Stimulated activated CD8-positive, alpha-beta memory T cell treated with anti-CD3 and anti-CD28 coated beads, Interleukin-15, amount 100 ng/mL, for 1 hour (primary cell): ENCODE measurements at places on chromosomes 12 and 14.

DNA sequence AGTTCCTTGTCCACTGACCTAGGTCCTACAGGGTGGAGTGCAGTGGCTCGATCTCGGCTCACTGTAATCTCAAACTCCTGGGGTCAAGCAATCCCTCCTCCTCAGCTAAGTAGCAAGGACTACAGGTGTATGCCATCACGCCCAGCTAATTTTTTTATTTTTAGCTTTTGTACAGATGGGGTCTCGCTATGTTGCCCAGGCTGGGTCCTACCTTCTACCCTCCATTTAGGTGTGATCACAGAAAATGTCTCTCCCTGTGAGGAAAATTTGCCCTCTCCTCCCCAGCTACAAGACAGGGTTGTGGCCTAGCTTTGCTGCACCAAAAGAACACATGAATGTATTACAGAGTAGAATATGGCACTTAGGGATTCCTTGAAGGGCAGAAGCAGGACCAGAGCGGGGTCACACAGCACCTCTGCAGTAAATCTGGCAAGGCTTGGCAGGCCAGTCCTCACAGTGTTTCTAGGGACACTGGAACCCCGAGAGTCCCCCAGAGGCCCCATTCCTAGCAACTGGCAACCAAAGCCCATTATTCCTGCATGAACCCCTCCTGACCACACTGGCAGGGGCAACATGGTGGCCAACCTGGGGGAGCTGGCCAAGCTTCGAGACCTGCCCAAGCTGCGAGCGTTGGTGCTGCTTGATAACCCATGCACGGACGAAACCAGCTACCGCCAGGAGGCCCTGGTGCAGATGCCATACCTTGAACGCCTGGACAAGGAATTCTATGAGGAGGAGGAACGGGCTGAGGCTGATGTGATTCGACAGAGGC lies 2.0 kb upstream of the ENO2 start:
- no peak for DNase-seq

- no peak for DNase-seq
These were observed 31.6 kb upstream of the PTPRQ start for GRCh38 chr12:80412343-80412953.

GRCh38 chr14:93970965-93971634 lies 5.3 kb downstream of the ASB2 start:
- DNase-seq = no peak

- no peak for DNase-seq
These were observed 11.2 kb upstream of the SRSF5 start for GRCh38 chr14:69755784-69756183.

GRCh38 chr14:76904740-76905569 lies 78.7 kb downstream of the LRRC74A start:
- DNase-seq = peak; percentile 48

- no peak for DNase-seq
These were observed 521 bp upstream of the PCED1B start for GRCh38 chr12:47078733-47079467.

- DNase-seq = no peak
These were observed 116.0 kb upstream of the PLXNC1 start for GRCh38 chr12:94032368-94032767.

DNA sequence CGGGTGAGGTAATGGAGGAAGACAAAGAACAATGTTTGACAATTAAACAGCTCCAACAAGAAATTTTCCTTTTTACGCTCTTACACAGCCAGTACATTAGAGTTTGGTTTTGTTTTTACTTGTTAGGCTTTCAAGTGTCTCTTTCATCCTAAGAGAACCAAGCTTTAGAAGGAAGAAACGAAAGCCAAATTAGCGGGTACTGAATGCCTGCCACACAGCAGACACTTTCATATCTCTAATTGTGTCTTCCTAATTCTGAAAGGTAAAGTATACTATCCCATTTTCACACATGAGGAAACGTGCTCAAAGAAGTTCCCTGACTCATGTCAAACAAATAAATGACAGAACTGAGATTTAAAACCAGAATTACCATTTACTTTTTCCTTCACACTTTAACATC lies 65.0 kb downstream of the CDK17 start:
- DNase-seq = no peak

DNA sequence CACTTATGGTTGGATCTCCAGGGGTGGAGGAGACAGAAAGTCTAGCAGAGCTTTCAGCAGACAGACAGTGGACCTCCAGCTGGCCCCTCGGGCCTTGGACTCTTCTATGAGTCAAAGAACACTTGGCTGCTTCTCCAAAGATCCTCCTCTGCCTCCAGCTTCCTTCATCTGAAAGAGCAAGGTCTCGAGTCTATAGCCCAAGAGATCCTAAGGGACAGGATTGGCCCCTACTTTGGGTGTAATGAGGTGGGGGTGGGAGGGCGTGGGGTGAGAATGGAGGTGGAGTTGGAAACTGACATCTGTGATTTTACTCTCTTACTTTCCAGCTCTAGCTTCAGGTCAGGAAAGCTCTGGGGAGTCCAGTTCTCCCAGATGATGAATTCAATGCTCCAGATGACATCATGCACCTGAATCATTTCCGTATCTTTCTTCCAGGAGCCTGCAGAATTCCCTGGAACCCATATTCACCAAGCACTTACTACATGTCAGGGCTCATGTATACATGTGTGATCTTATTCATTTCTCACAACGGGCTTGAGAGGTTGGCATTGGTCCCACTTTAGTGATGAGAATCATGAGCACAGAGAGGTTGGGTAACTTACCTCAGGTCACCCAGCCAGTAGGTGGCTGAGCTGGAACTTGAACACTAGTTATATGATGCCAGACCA lies 10.2 kb upstream of the PGF start:
- DNase-seq = no peak

- DNase-seq = no peak
These were observed 65.1 kb upstream of the GZMB start for GRCh38 chr14:24699052-24699451.

DNA sequence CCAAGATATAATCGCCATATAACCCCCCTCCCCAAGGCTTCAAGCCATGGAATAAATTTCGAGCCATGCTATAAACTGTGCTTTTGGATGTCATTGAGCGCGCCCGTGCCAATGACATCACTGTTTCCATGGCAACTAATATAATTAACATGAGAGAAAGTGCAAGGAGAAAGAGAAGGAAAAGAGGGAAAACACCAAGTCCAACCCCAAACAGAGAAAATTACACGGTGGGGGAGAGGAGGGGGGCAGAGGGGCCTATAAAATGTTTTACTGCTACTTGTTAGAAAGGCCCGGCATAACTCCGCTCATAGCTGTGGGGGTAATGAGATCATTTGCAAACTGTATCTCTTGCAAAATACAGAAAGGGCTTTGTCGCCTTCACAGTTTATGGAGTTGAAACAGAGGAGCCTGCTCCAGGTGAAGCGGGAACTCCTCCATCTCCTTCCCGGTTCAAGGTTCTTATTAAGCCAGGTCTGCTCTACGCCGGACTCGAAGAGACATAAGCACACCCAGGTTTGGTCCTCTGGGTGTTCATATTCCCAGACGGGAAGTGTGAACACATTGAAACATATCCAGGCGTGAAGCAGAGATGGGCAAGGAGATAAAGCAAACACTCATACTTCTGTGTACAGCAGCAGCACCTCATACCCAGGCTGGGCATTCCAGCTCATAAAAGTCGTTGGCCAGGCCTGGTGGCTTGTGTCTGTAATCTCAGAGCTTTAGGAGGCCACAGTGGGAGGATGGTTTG lies 99.1 kb upstream of the MAP1LC3B2 start:
- no peak for DNase-seq

DNA sequence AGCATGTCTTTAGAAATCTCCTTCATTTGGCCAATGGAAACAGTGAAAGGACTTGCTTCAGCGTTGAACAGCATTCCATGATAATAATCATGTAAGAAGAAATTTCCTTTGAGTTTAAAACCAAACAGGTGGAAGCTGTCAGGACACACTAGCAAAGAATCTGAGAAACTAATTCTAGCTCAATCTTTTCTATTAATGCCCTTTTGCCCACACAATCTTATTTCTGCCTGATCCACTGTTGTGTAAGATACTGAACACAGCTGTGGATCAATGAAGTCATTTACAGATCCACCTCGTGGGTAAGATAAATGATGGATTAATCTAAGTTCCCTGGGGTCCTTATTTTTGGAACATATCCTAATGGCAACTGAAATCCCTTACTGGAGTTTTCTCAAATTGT lies 536.9 kb upstream of the LMO3 start:
- no peak for DNase-seq

GRCh38 chr14:32050878-32051277 lies 26.2 kb upstream of the ARHGAP5 start:
- no peak for DNase-seq

GRCh38 chr14:24261969-24262327 lies 1.0 kb downstream of the TGM1 start:
- DNase-seq = no peak

DNA sequence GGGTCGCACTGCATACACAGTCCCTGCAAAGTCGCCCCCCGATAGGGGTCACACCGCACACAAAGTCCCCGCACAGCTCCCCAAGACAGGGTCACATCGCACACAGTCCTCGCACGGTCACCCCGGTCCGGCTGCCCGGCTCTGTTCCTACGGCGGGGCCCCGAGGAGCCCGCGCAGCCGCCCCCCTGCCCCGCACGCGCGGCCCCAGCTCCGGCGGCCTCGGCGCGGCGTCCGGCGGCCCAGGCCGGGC lies 300 bp downstream of the SSH1 start:
- DNase-seq = no peak

GRCh38 chr12:130444061-130444460 lies 106.4 kb downstream of the PIWIL1 start:
- no peak for DNase-seq

- no peak for DNase-seq
These were observed 39.6 kb upstream of the ITPR2 start for GRCh38 chr12:26872625-26873024.

GRCh38 chr12:49689237-49689636 lies 18.0 kb downstream of the FMNL3 start:
- no peak for DNase-seq

- no peak for DNase-seq
These were observed 11.9 kb upstream of the ANO2 start for GRCh38 chr12:5956987-5957386.

GRCh38 chr12:121801595-121802484 lies 2.0 kb upstream of the SETD1B start:
- no peak for DNase-seq

- no peak for DNase-seq
These were observed 583.5 kb downstream of the MED13L start for GRCh38 chr12:115693970-115694369.

GRCh38 chr14:53055003-53055402 lies 98.1 kb downstream of the DDHD1 start:
- DNase-seq = no peak

DNA sequence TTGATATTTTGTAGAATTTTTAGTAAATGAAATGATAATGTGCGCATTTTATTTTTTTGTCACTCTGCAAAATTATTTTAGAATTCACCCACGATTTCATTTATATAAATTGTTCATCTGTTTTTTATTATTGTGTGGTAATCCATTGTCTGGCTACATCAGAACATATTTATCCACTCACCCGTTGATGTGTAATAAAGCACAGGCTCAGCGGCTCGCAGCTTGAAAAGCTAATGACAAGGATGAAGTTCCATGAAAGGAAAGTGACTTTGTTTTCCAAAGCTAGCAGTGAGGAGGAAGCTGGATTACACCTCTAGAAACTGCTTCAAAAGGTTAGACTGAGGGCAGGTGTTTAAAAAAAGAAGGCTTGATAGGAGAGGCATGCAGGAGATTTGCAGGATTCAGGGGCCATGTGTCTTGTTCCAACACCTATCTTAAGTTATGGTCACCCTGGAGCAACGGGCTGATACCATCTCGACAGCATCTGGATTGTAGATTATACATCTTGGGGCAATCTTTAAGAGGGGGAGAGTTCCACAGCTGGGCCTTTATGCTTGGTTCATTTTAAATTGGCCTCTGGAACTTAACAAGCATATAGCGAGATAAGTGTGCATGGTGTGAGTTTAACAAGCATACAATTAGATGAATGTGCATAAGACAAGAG lies 194.1 kb downstream of the TMTC3 start:
- DNase-seq = no peak

- DNase-seq = no peak
These were observed 113.2 kb downstream of the CAND1 start for GRCh38 chr12:67382241-67382871.

- DNase-seq = no peak
These were observed 68.9 kb upstream of the STAC3 start for GRCh38 chr12:57319678-57320469.

GRCh38 chr12:124490584-124491305 lies 76.7 kb downstream of the NCOR2 start:
- DNase-seq = no peak

DNA sequence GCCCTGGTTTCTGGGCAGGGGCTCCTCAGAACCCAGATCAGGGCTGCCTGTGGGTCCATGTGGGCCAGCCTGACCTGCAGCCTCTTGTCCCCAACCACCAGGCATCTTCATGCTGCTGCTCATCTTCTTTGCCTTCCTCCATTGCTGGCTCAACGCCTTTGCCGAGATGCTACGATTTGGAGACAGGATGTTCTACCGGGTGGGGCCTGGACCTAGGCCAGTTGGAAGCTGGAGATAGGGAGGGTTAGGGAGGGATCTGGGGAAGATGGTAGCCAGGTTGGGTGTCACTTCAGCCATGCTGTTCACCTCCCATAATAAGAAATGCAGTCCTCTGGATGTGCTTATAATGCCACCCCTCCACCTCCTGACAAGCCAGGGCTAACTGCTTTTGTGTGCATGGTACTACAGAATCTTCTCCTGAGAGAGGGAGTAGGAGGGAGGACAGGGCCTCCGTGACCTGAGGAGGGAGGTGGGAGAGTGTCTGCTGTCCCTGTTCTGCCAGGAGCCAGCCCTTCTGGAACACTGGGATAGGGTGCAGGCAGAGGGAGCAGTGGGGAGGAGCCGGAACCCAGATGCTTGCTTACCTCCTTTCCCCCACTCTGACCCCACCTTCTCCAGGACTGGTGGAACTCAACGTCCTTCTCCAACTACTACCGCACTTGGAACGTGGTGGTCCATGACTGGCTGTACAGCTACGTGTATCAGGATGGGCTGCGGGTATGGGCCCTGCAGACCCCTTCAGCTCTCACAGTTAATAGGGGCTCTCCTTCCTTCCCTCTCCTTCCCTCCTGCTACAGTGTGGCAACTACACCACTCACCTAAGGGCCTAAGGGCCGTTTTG lies 17.6 kb downstream of the SOAT2 start:
- no peak for DNase-seq

- no peak for DNase-seq
These were observed 17.1 kb upstream of the NEK9 start for GRCh38 chr14:75143761-75144527.

DNA sequence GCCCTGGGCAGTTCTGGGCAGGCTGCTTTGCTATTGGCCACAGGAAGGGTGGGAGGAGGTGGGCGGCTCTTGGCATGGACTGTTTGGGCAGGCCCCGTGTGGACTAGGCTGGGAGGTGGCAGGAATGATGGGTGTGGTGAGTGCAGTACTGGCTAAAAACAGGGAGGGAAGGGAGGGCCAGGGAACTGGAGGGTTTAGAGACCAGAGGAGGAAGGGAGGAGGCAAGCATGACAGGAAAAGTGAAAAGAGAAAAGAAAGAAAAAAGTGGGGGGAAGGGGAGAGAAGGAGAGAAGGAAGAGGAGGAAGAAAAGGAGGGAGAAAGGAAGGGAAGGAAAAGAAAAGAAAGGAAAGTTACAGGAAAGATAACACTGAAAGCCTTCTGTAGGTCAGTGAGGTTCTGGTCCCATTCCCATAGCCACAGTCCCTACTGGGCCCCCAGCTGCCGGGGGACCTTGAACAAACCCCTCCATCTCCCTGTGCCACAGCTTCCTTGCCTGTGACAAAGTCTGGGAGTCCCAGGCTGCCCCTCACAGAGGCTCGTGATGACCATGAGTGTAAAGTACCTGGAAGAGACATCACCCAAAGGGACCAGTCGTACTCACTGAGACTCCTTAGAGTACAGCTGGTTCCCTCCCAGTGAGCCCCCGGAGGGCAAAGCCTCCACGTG lies 1.1 kb upstream of the C14orf132 start:
- no peak for DNase-seq
